ENCODE measurements at places on chromosomes 5 and 9.

GRCh38 chr9:15220658-15221318, 86.2 kb downstream of the TTC39B start:
- no peak for DNase-seq

DNA sequence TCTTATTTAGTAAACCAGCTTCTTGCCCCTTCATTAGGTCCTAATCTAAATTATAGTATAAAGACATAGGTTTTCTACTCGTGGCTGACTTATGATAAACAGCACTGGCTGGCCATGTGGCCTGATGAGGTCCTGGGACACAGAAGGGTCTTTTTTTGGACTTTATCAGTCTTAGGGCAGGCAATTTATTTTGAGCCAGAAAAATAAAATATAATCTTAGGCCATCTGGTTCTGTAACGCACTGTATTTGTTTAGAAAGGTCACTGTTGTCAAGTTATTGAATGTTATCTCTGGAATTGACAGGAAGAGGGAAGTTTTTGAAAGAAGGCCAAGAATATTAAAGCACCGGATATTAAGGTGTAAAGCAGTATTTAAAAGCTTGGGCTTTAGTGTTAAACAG, 53.9 kb downstream of the RFX3 start:
- no peak for DNase-seq

- DNase-seq = no peak
Observed at GRCh38 chr5:178357121-178357521, 124.5 kb upstream of the PHYKPL start.

DNA sequence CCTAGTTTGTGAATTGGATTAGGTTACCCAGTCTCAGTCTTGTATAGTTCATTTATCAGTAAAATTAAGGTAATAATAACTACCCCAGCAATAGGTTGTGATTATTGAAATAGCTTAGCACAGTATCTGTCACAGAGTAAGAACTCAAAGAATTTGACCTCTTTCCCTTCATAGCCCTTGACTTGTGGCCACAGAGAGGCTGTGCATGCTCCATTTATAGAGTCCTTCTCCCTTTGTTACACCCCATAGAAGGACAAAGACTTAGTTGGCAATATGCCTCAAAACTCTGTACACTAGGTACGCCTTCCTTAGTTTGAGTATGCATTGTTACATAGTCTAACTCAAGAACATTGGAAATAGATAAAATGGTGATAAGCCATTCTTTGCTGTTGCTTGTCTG, 257.2 kb downstream of the KCTD16 start:
- no peak for DNase-seq

DNA sequence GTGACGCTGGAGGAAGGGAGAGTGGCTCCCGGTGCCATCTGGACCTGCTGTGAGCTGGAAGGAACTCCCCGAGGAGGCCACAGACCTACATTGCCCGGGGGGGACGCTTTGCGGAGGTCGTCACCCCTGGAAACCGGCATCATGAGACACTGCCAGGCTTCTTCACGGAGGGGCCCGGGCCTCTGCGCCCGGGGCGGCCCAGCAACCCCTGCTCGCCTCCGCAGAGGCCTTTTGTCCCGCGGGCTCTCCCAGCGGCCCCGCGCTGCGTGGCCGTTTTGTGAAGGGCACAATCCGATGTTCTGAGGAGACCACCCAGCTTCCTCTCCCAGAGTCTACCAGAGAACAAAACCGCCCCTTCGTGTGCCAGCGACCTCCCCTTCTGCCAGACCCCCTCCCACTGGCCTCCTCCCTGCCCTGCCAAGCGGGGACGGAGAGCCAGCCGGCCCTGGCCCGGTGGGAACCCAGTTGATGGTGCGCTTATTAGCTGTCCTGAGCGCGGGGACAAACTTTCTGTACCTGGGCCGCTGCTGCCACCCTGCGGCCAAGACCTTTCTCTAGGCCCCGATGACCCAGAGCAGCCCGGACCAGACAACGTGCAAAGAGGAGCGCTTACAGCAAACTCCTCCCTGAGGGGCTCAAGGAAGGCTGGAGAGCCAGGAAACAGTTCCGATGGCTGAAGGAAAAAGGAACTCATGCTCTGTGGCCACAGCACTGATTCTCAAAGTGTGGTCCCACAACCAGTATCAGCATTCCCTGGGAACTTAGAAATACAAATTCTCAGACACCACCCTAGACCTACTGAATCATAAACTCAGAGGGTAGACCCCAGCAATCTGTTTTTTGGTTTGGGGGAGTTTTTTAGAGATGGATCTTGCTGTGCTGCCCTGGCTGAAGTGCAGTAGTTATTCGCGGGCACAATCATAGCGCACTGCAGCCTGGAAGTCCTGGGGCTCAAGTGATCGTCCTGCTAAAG, 86.7 kb downstream of the SLC1A3 start:
- no peak for DNase-seq

- DNase-seq = no peak
Observed at GRCh38 chr5:40600383-40600782, 79.3 kb upstream of the PTGER4 start.

DNA sequence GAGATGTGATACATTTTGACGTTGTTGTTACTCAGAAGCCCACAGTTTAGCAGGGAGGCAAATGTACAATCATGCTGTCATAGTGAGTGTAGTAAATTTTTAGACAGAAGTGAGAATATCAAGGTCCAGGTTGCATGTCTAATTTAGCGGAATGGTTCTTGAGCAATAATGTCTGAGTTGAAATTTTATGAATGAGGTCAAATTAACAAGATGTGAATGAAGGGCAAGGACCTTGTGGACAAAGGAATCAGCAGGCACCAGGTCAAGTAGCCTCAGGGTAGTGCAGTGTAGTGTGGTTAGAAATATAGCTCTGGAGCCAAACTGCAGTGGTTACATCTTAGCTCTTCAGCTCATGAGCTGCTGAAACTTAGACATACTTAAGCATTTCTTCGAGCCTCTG, 36.2 kb downstream of the TNFSF8 start:
- DNase-seq = no peak

- DNase-seq = no peak
Observed at GRCh38 chr5:59873113-59873512, 20.4 kb downstream of the PDE4D start.

DNA sequence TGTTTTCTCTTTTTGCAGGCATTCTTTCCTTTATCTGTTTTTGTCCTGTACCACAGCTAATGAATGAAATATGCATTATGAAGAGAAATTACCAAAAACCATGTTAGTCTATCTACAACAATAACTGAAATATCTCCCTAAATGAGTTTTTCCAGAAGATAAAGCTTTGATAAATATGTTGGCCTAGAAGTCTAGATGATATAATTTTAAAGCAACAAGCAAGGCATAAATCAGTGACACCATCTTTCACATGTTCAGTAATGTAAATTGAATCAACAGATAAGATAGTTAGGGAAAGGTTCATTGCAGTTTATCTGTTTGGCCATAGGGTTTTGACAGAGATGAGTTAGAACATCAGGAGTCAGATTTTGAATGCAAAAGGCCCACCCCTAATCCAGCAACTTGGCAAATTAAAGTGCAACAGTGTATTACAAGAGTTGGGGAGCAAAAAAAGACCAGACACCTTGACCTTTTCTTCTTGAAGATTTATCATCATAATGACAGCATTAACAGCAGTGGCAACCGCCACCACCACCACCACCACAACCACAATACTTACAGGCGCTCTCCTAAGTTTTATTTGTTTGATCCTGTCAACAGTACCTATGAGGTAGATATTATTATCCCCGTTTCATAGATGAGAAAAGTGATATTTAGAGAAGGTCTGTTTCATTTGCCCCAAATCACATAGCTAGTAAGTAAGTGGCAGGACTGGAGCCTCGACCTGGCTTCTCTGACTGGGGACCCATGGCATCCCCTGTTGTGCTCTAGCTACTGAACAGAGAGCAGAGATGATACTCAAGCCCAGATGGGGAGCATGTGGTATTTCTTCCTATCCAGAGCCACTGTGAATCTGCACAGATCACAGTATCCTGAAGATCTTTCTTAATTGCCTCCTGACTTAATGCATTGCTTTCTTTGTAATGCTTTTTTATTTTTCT, 122.8 kb upstream of the DHFR start:
- no peak for DNase-seq

- no peak for DNase-seq
Observed at GRCh38 chr5:106094839-106095238, 1575.9 kb downstream of the EFNA5 start.

- DNase-seq = no peak
Observed at GRCh38 chr5:139296862-139297326, 3.4 kb downstream of the MATR3 start.

GRCh38 chr9:125066839-125067619, 76.3 kb downstream of the SCAI start:
- no peak for DNase-seq

GRCh38 chr5:124614105-124614504, 132.3 kb downstream of the ZNF608 start:
- DNase-seq = no peak

DNA sequence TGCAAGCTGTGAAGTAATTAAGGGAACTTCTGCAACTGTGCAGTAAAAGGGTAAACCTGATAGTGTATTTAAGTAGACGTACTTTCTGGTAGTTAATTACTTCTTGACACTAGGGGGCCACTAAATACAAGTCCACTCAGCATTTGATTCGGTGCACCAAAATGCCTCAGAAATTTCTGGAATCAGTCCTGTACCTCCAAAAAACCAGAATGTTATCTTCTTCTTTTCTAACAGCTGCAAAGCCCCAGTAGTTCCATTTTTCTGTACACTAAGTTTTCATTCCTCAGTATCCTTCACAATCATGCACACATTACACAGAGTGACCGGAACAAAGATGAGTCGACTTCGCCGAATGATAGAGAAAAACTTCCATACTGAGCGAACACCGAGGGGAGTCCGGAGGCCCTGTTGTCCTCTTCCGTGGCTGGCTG, 484 bp downstream of the GFM2 start:
- DNase-seq = no peak

DNA sequence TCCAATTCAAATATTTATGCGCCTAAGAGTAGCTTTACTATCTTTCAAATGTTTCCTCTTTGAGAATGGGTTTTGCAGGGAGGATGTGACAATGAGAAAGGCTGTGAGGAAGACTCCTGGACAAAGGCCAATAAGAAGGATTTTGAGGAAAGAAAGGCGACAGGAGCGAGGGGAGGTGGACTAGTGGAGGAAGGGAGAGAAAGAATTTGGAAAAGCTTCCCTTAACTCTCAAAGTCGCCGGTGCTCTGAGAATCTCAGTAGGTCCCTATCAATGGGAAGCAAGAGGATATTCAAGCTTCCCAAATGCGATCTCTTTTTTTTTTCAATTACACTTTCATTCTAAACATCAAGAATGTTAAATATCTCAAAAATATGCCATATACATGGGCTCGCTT, 2.8 kb upstream of the CDC20B start:
- DNase-seq = no peak

DNA sequence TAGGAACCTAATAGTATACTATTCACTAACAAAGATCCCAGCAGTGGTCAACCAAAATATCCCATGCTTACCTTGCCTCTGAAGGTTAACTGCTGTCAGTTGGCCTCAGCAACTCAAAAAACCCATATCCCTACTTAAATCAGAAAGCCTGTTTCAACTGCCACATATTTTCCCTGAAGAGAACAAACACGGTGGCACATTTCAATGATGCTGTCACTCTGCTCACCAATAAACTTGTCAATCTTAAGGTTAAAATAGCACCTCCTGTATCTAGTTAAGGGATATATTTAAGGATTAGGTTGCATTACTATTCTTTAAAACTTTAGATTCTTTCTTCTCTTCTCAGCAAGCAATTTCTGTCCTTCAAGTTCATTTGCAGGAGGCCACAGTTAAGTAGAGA, 986.9 kb downstream of the CDH18 start:
- no peak for DNase-seq

DNA sequence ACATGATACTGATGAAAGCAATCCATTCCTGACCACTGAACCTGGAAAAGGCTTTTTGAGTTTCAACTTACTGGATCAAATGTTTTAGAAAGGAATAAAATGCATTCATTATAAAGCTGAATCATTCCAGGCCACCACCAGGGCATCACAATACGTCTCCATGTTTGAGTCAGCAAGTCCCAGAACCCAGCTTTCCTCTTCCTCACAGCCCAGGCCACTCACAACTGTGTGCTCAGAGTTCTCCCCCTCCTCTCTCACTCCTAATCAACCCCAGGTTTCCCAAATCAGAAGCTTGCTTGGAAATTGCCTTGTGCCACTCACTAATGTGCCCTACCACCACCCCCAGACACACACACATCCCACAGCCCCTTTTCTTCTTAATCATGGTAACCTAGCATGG, 91.7 kb downstream of the GNA14 start:
- no peak for DNase-seq

DNA sequence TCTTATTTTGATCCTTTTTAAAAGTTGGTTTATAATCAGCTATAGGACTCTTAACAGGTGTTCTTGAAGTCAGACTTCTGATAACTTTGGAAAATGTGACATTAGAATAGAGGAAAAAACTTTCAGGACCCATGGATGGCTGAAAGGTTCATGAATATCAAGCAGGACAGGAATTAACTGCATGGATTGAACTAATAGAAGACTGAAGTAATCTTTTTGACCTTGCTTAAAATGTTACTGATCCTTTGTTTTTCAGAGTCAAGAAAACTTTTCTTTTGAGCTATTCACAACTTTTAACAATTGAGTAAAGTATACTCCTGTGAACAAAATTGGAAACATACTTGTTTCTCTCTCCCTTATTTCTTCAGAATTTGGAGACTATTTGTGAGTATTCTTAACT, 79.2 kb downstream of the PLK2 start:
- DNase-seq = no peak

DNA sequence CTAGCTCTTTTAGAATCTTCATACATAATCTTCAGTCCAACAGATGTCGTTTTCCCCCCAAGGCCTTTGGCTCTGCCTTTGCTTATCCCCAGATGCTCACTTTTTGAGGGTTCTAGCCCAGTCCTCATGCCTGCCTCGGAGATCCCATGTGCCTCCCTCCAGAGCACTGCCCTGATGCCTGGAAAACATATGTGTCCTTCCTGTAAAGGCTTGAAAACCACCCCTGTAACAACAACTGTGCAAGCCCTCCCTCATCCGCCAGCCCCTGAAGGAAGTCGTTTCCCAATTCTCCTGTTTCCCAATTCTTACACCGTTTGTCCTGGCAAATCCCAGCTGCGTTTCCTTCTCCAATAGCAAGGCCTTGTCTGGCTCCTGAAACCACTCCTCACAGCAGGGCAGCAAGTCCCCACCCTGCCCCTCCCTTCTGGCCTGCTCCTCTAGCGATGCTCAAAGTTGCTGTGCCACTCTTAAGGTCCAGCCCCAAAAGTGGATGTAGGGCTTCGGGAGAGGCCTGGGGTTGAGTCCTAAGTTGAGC, 52.2 kb downstream of the SLC36A1 start:
- DNase-seq = no peak

All from stimulated activated CD4-positive, alpha-beta T cell treated with anti-CD3 and anti-CD28 coated beads, Interleukin-1b, Interleukin-23, amount 100 ng/mL, for 1 hour (primary cell).